ENCODE measurements at places on chromosomes 2 and 18. TPM values are rescaled to one million over a fixed set of nuclear protein-coding genes. Genes with fewer than 3 reads are reported as not detected.

Gene CCDC74B
- total RNA-seq, result 1.4 TPM

Gene IL36RN
- total RNA-seq, result 8.4 TPM

Gene DPY30
- 72.3 TPM for total RNA-seq

Gene FLACC1
- not detected for total RNA-seq

Gene SLC5A7
- total RNA-seq, result not detected

Gene SNRNP27
- 27.9 TPM for total RNA-seq

Gene LHCGR
- not detected for total RNA-seq

Gene PELI1
- total RNA-seq, result 50.1 TPM

Gene DNER
- 2.6 TPM for total RNA-seq

Gene AMER3
- total RNA-seq, result not detected

Gene DYSF
- 7.0 TPM for total RNA-seq

Gene TMEM131
- total RNA-seq, result 19.8 TPM

Gene DNAJB2
- 50.6 TPM for total RNA-seq

Gene ERBB4
- under 0.01 TPM for total RNA-seq

Gene FBXO15
- not detected for total RNA-seq

Gene ZNF804A
- total RNA-seq, result not detected

Gene ALPG
- total RNA-seq, result not detected

Gene TRABD2A
- total RNA-seq, result 0.72 TPM

Gene KLHL14
- total RNA-seq, result 0.24 TPM

Gene MTERF4
- 19.3 TPM for total RNA-seq

Gene HADHB
- 82.2 TPM for total RNA-seq

Data from tracheal epithelial cell (primary cell).